ENCODE measurements at places on chromosomes 3 and 15. TPM values are rescaled to one million over a fixed set of nuclear protein-coding genes. Genes with fewer than 3 reads are reported as not detected.

GRCh38 chr15:70505411-70505919 is 257.9 kb downstream of the UACA start:
- peak; percentile 72 for DNase-seq
- H3K36me3 ChIP-seq, result no peaks in the 10 kb centered on the region
- H3K4me3 ChIP-seq, result no peak overlapping the region
- H3K27me3 ChIP-seq, result no peaks in the 10 kb centered on the region

GRCh38 chr3:71201939-71202338 is 381.6 kb downstream of the FOXP1 start:
- H3K27me3 ChIP-seq, result no peaks in the 10 kb centered on the region
- peak; percentile 26 for DNase-seq
- H3K36me3 ChIP-seq, result no peaks in the 10 kb centered on the region
- no peak overlapping the region for H3K4me3 ChIP-seq
- peaks cover 8% of the 10 kb centered on the region for H3K4me1 ChIP-seq

DNA sequence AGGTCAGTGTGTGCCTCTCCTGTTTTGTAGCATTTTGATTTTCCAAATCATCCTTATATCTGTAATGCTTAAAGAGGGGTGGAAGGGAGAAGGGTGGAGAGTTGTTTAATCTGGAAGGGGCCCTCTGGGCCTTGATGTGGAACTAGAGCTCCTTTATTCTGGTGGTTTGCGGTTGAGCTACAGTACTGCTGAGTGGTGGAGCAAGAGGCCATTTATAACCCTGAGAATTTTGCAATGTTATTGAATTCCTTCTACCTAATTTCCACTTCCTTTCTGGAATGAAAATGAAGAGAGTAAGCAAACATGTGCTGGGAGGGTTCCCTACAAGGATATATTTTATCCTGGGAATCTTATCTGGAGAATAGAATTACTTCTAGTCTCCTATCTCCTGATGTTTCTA is 35.3 kb upstream of the TUBGCP5 start:
- no peaks in the 10 kb centered on the region for H3K27me3 ChIP-seq
- no peaks in the 10 kb centered on the region for H3K36me3 ChIP-seq
- DNase-seq, result no peak
- no peak overlapping the region for H3K4me3 ChIP-seq
- no peaks in the 10 kb centered on the region for H3K4me1 ChIP-seq
- no peak overlapping the region for H3K27ac ChIP-seq

DNA sequence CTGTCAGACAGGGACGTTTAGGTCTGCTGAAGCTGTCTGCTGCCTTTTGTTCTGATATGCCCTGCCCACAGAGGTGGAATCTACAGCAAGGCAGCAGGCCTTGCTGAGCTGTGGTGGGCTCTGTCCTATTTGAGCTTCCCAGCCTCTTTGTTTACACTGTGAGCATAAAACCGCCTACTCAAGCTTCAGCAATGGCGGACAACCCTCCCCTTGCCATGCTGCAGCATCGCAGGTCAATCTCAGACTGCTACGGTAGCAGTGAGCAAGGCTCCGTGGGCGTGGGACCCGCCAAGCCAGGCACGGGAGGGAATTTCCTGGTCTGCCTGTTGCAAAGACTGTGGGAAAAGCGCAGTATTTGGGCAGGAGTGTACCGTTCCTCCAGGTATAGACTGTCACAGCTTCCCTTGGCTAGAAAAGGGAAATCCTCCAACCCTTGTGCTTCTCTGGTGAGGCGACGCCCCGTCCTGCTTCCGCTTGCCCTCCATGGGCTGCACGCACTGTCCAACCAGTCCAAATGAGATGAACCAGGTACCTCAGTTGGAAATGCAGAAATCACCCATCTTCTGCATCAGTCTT is 71.4 kb downstream of the SPSB4 start:
- H3K27me3 ChIP-seq, result no peaks in the 10 kb centered on the region
- H3K27ac ChIP-seq, result no peak overlapping the region
- no peak overlapping the region for H3K4me3 ChIP-seq
- no peaks in the 10 kb centered on the region for H3K36me3 ChIP-seq
- no peak for DNase-seq

GRCh38 chr3:22886439-22887068 is 316.6 kb upstream of the UBE2E2 start:
- H3K27me3 ChIP-seq, result no peaks in the 10 kb centered on the region
- no peak overlapping the region for H3K4me3 ChIP-seq
- H3K36me3 ChIP-seq, result no peaks in the 10 kb centered on the region
- DNase-seq, result no peak
- H3K4me1 ChIP-seq, result no peaks in the 10 kb centered on the region

DNA sequence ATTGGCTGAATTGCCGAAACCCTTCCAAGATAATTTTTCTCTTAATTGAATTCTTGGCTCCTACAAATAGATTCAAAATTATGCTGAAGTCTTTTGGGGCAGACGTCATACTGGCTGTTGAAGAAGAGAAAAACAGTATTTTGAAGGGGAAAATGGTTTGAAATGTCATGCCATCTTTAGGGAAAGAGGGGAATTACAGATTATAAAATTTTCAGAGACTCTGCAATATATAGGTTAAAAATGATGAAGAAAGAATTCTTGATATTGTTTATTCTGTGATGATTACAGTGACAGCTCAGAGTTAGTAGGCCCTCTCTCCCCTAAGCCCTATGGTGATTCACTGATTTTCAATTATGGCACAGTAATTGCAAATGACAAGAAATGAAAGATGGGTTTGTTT is 86.1 kb downstream of the CGNL1 start:
- DNase-seq, result no peak
- H3K4me1 ChIP-seq, result peaks cover 7% of the 10 kb centered on the region
- H3K27me3 ChIP-seq, result no peaks in the 10 kb centered on the region

GRCh38 chr15:51801391-51801835 is 28.0 kb upstream of the TMOD3 start:
- H3K4me3 ChIP-seq, result no peak overlapping the region
- no peaks in the 10 kb centered on the region for H3K27me3 ChIP-seq
- DNase-seq, result peak; percentile 27
- no peak overlapping the region for H3K27ac ChIP-seq

- no peaks in the 10 kb centered on the region for H3K36me3 ChIP-seq
- no peaks in the 10 kb centered on the region for H3K27me3 ChIP-seq
- no peak overlapping the region for H3K4me3 ChIP-seq
- peaks cover 43% of the 10 kb centered on the region for H3K4me1 ChIP-seq
- H3K27ac ChIP-seq, result peak overlapping the region; percentile 88
Measured at GRCh38 chr3:49461443-49462171, 8.5 kb upstream of the DAG1 start.

- no peaks in the 10 kb centered on the region for H3K36me3 ChIP-seq
- DNase-seq, result no peak
- peaks cover 6% of the 10 kb centered on the region for H3K4me1 ChIP-seq
Measured at GRCh38 chr3:46561951-46562350, 4.2 kb downstream of the LRRC2 start.

DNA sequence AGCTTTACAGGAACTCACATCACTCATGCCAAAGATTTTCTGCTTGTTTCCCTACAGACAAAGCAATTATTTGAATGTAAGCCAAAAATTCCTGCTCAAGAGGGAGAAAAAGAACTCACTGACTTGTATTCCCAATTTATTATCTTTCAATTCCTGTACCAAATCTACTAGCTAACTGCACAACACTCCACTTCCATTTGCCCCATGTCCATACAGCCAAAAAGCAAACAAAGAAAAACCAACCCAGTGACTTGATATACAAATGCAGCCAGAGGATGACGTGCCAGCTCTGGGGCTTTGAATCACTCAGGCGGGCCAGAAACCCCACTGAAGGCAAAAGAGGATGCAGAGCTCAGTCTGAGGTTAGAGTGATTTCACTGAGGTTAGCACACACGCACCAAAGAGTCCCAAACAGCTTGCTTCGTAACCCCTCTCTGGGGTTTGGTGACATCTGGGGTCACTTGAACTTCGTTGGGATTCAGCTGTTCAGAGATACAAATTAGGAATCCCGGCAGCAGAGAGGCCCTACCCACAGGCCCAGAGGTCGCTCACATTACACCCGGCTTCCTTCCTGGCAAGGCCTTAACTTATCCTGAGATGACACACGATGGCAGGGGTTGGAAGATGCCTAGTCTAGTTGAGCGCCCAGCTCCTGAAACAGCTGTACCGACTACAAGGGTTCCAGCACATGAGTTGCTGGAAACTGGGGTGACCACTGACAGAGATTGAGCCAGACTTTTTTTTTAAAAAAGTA is 1.6 kb downstream of the RFTN1 start:
- H3K27me3 ChIP-seq, result peaks cover 45% of the 10 kb centered on the region
- H3K4me1 ChIP-seq, result peaks cover 8% of the 10 kb centered on the region
- H3K27ac ChIP-seq, result peak overlapping the region; percentile 47
- H3K4me3 ChIP-seq, result no peak overlapping the region
- H3K36me3 ChIP-seq, result no peaks in the 10 kb centered on the region

DNA sequence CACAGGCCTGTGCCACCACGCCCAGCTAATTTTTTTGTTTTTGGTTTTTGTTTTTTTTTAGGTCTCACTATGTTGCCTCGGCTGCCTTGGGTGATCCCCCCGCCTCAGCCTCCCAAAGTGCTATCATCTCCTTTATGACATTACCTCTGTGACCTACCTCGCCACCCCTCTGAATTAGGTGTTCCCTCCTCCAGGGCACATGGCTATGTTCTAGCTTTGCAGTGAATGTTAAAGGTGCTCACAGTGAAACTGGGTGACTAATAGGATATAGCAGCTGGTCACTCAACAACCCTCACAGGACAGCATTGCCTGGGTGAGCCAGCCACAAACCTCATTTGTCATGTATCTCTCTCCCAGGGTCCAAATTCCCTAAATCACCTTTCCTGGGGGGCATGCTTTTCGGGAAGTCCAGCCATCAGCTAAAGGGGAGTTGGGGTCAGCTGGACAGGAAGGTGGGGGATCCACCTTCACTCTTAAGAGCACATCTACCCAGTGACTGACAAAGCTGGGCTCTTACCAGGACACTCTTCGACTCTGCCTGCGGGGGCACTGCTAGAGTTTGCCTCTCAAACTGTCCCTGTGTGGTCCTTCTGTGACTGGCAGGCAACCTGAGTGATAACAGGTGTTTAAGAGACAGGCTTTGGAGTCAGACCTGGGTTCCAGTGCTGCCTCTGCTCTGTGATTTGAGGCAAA is 1.6 kb upstream of the TTLL3 start:
- peak overlapping the region; percentile 86 for H3K27ac ChIP-seq
- no peak overlapping the region for H3K4me3 ChIP-seq
- H3K4me1 ChIP-seq, result peaks cover 14% of the 10 kb centered on the region
- H3K27me3 ChIP-seq, result no peaks in the 10 kb centered on the region

- no peaks in the 10 kb centered on the region for H3K36me3 ChIP-seq
- DNase-seq, result no peak
- no peaks in the 10 kb centered on the region for H3K4me1 ChIP-seq
- no peak overlapping the region for H3K4me3 ChIP-seq
Measured at GRCh38 chr15:44173813-44174212, 21.3 kb downstream of the FRMD5 start.

- H3K27me3 ChIP-seq, result no peaks in the 10 kb centered on the region
- peak overlapping the region; percentile 77 for H3K27ac ChIP-seq
- H3K36me3 ChIP-seq, result no peaks in the 10 kb centered on the region
Measured at GRCh38 chr15:71296315-71296679, 181.0 kb downstream of the THSD4 start.

DNA sequence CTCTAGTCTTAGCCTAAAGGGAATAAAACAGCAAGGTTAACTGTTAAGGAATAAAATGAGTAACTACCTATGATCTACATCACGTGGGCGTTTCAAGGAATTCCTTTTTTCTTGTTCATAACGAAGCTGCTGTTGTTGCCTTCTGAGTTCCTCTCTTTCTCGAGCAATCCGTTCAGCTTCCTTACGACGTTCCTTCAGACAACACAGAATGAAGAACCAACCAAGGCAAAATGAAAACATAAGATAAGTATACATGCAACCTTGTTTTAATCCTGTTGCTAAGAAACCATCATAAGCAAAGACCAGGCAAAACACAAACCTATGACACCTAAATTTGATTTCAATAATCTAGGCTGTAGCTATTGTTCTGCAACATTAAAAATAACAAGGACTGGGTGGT is 44.1 kb downstream of the SLTM start:
- H3K36me3 ChIP-seq, result peaks cover 14% of the 10 kb centered on the region
- H3K27ac ChIP-seq, result no peak overlapping the region
- H3K4me3 ChIP-seq, result no peak overlapping the region
- no peak for DNase-seq
- H3K27me3 ChIP-seq, result no peaks in the 10 kb centered on the region

- H3K27me3 ChIP-seq, result no peaks in the 10 kb centered on the region
- no peaks in the 10 kb centered on the region for H3K36me3 ChIP-seq
- DNase-seq, result no peak
- H3K4me1 ChIP-seq, result peaks cover 3% of the 10 kb centered on the region
- H3K4me3 ChIP-seq, result no peak overlapping the region
- H3K27ac ChIP-seq, result no peak overlapping the region
Measured at GRCh38 chr15:77038312-77039216, 32.3 kb downstream of the TSPAN3 start.

DNA sequence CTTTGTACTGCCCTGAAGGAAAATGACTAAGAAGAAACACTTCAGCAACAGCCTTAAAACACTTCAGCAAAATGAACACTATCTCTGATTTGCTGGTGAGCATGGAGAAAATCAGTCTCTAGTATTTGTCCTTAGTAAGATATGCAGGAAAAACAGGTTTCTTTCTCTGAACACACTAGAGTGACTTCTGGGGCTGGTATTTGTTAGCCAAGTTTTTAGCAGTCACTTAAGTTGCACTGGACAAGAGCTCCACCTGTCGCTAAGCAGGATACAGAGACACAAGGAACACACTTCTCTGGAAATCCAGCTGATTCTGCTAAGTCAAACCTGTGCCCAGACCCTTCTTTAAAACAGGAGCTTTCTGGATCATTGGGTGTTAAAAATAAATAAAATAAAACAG is 65.3 kb downstream of the CHAC1 start:
- no peaks in the 10 kb centered on the region for H3K4me1 ChIP-seq
- peak overlapping the region; percentile 17 for H3K27ac ChIP-seq
- no peaks in the 10 kb centered on the region for H3K27me3 ChIP-seq

DNA sequence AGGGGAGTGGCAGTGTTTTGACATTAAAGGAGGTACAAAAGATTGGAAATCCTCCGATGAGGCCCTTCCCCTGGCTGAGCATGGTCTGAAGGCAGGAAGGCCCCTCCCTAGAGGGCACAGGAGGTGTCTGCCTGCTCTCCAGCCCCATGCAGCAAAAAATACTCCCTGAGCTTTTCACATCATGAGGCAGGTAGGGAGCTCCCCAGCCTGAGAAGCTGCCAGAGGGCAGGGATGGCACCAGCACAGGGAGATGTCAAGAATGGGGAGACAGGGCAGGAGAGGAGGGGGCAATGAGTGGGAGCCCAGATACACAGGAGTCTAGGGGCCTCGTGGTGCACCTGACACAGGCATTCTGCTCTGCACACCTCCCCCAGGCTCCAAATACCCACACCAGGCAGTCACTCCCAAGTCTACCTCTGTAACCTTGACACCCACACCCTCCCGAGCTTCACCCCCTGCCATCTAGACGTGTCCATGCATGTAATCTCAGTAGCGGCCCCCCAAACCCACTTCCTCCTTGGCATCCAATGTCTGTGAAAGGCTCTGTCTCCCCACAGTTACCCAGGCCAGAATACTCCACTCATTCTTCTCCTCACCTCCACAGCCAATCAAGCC is 22.9 kb downstream of the GRAMD2A start:
- H3K4me1 ChIP-seq, result no peaks in the 10 kb centered on the region
- H3K4me3 ChIP-seq, result no peak overlapping the region
- no peaks in the 10 kb centered on the region for H3K27me3 ChIP-seq
- no peak overlapping the region for H3K27ac ChIP-seq
- H3K36me3 ChIP-seq, result no peaks in the 10 kb centered on the region
- no peak for DNase-seq

SPTBN5 gene
- total RNA-seq, result 2.0 TPM

CCRL2 gene
- total RNA-seq, result 1.5 TPM

MB21D2 gene
- 23.0 TPM for total RNA-seq

SLC27A2 gene
- 41.3 TPM for total RNA-seq

ASB14 gene
- not detected for total RNA-seq

P3H2 gene
- total RNA-seq, result 29.7 TPM

GOLGA8R gene
- total RNA-seq, result 2.0 TPM

Data from hepatocyte (in vitro differentiated cells).